CMK (cell line): ENCODE measurements at places on chromosomes 1 and 21.

GRCh38 chr1:179879797-179880196 lies 2.2 kb upstream of the TOR1AIP2 start:
- no peak for DNase-seq

DNA sequence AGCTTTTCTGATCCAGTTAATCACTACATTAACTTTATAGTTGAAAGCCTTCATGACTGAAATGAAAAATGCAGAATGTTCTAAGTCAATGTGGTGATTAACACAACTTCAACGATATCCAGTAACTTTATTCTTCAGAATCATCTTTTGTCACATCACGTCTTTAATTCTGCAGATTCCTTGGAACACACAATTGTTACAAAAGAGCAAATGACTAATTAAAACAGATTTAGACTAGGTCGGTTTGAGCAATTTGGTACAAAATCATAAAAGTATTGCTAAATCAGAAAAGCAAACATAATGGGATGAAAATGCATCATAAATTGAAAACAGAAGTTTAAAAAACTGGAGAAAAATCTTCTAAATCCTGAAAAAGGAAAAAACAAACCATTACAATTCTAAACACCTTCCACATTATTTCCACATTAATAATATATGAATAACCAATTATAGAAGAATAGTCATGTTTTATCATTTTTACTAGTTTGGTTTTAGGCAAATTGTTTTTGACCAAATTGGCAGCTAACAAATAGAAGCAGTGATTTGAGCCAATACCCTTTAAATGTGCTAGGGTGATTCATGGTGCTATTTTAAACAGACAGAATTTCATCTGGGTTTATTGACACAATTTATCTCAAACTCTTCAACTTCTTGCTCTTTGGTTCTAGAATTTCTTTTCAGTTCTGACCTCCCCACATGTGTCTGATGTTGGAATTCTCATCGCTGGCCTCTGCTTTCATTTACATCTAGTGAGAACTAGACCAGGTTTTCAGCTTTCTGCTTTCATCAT lies 468.1 kb upstream of the PTBP2 start:
- no peak for DNase-seq

DNA sequence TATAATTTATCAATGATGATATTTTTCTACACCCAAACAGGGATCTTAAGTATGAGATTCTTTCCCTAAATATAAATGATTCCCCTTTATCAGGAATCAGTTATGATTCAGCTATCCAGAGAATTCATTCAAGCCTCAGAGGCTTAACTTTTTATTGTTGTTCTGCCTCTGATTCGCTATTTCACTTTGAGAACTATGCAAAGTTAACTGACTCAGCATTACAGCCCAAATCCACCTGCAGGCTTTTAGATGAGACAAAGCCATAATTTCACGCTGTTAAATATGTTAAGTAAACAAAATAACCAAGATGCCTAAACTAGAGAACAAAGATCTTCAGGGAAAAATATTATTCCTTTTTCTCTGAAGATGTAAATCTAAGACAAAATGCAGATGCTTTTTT lies 8.5 kb downstream of the SCYL3 start:
- no peak for DNase-seq

DNA sequence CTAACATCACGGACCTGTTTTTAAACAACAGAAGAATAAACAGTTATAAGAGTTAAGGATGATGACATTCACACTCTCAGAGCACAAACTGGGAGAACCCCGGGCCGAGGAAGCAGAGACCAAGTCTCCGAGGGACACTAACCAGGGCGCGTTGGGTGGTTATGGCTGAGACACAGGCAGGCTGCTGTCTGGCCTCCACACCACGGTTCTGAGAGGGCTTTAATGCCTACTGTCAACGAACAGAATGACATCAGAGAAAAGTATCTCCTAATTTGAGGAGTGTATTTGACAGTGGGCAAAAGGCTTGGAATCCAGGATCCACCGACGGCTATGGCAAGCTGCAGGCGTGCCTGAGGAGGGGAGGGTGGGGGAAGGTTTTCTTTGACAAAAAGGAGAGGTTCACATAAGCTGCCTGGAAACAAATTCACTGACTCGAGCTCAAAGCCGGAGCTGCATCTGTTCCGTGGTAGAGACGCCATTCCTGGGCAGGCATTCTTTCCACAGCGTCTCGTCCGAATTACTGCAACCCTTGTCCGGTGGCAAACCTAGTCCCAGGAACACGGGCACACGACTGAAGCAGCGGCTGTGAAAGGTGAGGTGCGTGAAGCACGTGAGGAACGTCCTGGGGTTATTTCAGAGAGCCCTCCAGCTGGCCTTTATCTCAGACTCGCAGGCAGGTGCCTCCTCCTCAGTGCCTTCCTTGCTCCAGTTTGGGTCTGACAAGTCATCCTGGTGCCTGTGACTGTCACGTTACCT lies 9.4 kb downstream of the POFUT2 start:
- no peak for DNase-seq

DNA sequence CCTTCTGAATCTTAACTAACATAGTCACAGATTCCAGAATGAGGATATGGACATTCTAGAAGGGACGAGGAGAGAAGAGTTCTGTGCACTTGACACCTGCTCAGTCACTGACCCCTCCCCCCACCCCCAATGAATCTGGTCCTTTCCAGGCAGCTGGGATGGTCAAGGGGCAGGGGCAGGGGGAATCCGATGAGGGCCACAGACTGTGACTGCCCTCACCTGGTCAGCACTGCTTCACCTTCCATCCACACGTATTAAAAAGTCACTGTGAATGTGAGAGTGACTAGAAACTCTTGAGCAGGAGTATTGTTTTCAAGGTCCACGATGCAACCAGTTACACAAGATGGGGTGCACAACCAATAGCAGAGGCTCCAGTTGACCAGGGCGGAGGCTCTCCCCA lies 9.5 kb upstream of the PRAMEF12 start:
- no peak for DNase-seq

- DNase-seq, result no peak
Measured at GRCh38 chr1:921011-921837, 2.5 kb upstream of the SAMD11 start.

DNA sequence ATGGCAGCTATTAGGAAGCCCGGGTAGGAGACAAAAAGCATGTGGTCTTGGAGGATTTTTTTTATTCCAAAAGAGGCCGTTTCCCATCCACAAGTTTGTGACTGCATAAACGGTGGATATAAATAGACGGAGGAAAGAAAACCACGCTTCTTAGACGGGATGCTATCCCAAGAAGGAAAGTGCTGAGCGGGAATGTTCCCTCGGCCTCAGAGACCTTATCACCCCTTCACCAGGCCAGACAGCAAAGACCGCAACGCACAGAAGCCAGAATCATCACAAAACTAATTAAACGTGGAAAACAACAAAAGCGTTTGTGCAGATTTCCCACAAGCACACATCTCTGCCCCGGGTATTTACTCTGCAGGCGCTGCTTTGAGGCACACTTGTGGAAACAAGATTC lies 43.2 kb downstream of the HLCS start:
- DNase-seq, result no peak

GRCh38 chr21:42279341-42279871 lies 35.8 kb downstream of the TFF3 start:
- DNase-seq, result no peak

GRCh38 chr1:28602536-28603439 lies 10.7 kb downstream of the RAB42 start:
- DNase-seq, result no peak

DNA sequence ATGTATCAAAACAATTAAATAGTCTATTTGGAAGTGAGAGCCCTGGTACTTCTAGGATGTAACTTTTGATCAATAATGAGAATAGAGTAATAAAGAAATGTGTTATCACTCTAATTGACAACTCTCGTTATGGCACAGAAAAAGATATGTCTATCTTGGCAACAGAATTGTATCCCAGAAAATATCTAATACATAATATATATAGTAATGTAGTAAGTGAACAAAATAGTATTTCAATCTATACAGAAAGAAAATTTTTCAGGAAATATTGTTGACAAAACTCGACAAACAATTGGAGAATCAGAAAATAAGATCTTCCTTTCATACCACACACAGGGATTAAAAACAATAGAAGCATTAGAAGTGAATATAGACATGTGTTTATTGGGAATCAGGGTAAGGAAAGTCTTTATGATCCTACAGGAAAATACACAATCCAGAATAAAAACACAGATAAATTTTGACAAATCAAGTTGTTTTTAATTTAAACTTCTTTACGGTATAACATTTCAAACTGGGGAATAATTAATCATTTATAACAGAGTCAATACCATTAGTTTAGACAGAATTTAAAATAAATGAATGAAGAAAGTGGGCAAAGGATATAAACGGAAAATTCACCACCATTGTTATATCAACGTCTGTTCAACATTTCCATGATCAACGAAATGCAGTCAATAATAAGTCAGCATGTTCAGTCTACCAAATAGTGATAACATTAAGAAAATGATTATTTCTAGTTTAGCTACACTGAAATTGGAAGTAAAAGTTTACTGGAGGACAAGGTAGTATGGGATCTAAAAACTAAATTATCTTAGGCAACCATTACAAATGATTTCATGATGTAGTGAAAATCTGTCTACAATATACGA lies 1526.5 kb upstream of the TPTE start:
- no peak for DNase-seq

DNA sequence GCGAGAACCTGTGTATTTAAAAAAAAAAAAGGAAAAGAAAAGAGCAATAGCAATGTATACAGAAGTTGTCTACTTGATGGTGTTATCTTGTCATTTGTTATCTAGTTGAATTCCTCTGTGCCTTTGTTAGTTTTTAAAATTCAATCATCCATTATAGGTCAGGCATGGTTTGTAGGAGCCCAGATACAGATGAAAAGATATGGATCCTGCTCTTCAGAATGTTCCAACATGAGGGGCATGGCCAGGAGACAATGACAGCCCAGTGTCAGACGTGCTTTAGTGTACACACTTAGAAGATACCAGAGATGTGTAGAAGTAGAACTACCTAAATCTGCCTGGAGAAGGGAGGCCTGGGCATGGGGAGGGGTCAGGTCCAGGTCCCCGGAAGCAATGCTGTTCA lies 16.6 kb downstream of the MTARC2 start:
- DNase-seq, result no peak

DNA sequence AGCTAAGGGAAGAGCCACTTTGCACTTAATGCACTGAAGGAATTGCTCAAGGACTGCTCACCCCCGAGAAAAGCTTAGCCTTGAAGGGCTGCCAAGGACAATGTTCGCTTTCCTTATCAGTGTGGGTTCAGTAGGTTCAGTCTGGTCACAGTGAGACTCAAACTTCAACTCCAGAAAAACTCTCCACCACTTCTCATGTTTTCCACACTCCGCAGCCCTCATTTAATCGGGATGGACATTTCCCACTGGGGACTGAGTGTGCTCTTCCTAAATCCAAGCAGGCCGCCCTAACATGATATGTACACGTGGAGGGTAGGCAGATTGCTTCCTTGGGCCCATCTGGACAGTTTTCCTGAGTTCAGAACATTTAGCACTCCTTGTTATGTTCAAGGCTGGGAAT lies 19.5 kb downstream of the SUSD4 start:
- DNase-seq, result no peak
